ENCODE measurements at places on chromosomes 11 and 22. TPM values are rescaled to one million over a fixed set of nuclear protein-coding genes. Genes with fewer than 3 reads are reported as not detected.
A peak's percentile ranks its signal among the peaks of the same experiment; 100 is the strongest.

DNA sequence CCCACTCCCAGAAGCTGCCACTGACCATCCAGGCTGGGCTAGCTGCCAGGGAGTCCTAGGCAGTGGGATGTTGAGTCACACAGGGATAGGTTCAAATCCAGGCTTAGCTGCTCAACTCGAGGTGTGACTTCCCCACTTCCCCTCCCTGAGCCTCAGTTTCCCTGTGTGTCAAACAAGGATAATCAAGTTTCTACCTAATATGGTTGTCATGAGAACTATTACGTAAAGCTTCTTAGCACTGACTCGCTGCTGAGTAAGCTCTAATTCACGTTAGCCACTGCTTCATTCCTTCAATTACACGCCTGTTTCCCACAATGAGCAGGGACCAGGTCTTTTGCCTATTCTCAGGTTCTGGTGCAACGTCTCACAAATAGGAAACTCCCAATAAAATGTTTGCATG, 67.7 kb downstream of the SEZ6L start:
- no peak for DNase-seq
- no peaks in the 10 kb centered on the region for H3K36me3 ChIP-seq
- H3K4me3 ChIP-seq, result no peak overlapping the region
- H3K27ac ChIP-seq, result no peak overlapping the region
- H3K4me1 ChIP-seq, result peaks cover 23% of the 10 kb centered on the region

GRCh38 chr11:74009675-74010305, 905 bp upstream of the UCP3 start:
- H3K4me1 ChIP-seq, result peaks cover 12% of the 10 kb centered on the region
- no peak overlapping the region for H3K4me3 ChIP-seq
- DNase-seq, result no peak
- H3K27ac ChIP-seq, result no peak overlapping the region
- peaks cover 42% of the 10 kb centered on the region for H3K36me3 ChIP-seq

DNA sequence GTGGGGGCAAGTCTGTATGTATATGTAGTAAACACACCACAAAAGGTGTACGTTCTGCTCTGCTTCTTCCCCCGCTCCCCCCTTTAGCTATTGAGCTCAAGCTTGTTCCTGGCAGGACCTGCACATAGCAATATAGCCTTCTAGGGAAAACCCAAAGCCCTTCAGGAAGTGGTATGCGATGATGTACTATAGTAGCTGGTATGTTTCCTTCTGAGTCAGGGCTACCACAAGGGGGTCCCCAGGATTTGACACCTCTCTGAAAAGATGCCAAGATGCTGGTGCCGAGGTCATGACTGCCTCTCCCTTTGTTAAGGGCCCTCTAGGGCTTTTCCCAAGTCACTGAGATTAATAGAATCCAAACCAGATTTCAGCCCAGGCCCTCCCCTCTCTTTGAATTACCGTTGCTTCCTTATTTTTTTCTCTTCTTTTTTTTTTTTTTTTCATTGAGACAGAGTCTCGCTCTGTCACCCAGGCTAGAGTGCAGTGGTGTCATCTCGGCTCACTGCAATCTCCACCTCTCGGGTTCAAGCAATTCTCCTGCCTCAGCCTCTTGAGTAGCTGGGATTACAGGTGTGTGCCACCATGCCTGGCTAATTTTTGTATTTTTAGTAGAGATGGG, 268.4 kb downstream of the ETS1 start:
- no peak for DNase-seq
- no peaks in the 10 kb centered on the region for H3K4me1 ChIP-seq
- H3K4me3 ChIP-seq, result no peak overlapping the region
- no peaks in the 10 kb centered on the region for H3K27me3 ChIP-seq
- H3K36me3 ChIP-seq, result no peaks in the 10 kb centered on the region
- H3K27ac ChIP-seq, result no peak overlapping the region

- no peaks in the 10 kb centered on the region for H3K27me3 ChIP-seq
- H3K27ac ChIP-seq, result no peak overlapping the region
- H3K4me3 ChIP-seq, result no peak overlapping the region
- H3K36me3 ChIP-seq, result no peaks in the 10 kb centered on the region
- peaks cover 20% of the 10 kb centered on the region for H3K4me1 ChIP-seq
These were observed 84.0 kb upstream of the PICALM start for GRCh38 chr11:86152901-86153300.

GRCh38 chr11:106656646-106657045, 361.6 kb downstream of the GUCY1A2 start:
- no peaks in the 10 kb centered on the region for H3K36me3 ChIP-seq
- no peak overlapping the region for H3K4me3 ChIP-seq
- no peaks in the 10 kb centered on the region for H3K4me1 ChIP-seq
- H3K27ac ChIP-seq, result no peak overlapping the region
- DNase-seq, result no peak
- no peaks in the 10 kb centered on the region for H3K27me3 ChIP-seq

GRCh38 chr11:119688356-119688755, 40.6 kb downstream of the NECTIN1 start:
- no peaks in the 10 kb centered on the region for H3K36me3 ChIP-seq
- no peak for DNase-seq
- H3K4me3 ChIP-seq, result no peak overlapping the region
- peaks cover 75% of the 10 kb centered on the region for H3K4me1 ChIP-seq
- H3K27me3 ChIP-seq, result peaks cover 2% of the 10 kb centered on the region

DNA sequence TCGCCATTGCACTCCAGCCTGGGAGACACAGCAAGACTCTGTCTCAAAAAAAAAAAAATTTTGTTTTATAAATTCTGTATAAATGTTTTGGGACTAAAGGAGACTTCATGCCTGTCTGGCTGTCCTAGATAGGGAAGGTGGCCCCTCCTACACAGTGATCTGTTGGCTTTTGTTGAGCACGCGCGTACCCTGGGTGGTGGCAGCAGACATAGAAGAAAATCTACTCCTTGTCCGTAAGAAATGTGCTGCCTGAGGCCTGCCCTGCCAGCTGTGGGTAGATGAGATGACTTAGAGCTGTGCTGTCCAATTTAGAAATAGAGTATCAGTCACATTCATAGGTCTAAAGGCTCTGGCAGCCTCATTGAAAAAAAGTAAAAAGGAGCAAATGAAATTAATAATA, 37.0 kb downstream of the AP2A2 start:
- H3K4me3 ChIP-seq, result no peak overlapping the region
- no peak for DNase-seq
- H3K27me3 ChIP-seq, result no peaks in the 10 kb centered on the region
- H3K36me3 ChIP-seq, result peaks cover 38% of the 10 kb centered on the region
- no peaks in the 10 kb centered on the region for H3K4me1 ChIP-seq

- H3K36me3 ChIP-seq, result no peaks in the 10 kb centered on the region
- no peak overlapping the region for H3K27ac ChIP-seq
- H3K4me3 ChIP-seq, result no peak overlapping the region
- no peaks in the 10 kb centered on the region for H3K4me1 ChIP-seq
- no peak for DNase-seq
- H3K27me3 ChIP-seq, result no peaks in the 10 kb centered on the region
These were observed 66.6 kb upstream of the OPCML start for GRCh38 chr11:133598906-133599305.

DNA sequence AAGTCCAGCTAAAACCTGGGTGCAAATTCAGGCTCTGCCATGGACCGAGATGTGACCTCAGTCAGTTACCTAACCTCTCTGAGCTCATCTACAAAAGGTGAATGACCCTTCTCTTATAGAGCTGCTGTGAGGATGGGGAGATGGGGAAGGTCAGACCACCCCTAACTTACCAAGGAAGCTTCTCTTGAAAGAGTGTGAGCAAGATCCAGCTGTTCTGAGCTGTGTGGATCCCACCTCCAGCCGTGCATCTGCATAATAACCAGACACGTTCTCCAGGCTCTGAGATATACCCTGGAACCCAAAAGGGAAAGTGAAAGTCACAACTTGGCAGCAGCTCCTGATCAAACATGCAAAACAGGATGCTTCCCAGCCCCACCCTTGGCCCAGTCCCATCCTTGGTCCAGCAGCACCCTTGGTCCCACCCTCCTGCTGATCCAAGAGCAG, at the start of gene APOL3:
TSS of gene APOL3 (minus strand) at position 257 of the 444 bp plus-strand sequence. CDS start 11,700 bp downstream, outside the sequence.
- peaks cover 56% of the 10 kb centered on the region for H3K4me1 ChIP-seq
- no peaks in the 10 kb centered on the region for H3K27me3 ChIP-seq
- H3K4me3 ChIP-seq, result peak within 1 kb of the TSS; percentile 30
- DNase-seq, result peak; percentile 89
- peak within 1 kb of the TSS; percentile 78 for H3K27ac ChIP-seq

DNA sequence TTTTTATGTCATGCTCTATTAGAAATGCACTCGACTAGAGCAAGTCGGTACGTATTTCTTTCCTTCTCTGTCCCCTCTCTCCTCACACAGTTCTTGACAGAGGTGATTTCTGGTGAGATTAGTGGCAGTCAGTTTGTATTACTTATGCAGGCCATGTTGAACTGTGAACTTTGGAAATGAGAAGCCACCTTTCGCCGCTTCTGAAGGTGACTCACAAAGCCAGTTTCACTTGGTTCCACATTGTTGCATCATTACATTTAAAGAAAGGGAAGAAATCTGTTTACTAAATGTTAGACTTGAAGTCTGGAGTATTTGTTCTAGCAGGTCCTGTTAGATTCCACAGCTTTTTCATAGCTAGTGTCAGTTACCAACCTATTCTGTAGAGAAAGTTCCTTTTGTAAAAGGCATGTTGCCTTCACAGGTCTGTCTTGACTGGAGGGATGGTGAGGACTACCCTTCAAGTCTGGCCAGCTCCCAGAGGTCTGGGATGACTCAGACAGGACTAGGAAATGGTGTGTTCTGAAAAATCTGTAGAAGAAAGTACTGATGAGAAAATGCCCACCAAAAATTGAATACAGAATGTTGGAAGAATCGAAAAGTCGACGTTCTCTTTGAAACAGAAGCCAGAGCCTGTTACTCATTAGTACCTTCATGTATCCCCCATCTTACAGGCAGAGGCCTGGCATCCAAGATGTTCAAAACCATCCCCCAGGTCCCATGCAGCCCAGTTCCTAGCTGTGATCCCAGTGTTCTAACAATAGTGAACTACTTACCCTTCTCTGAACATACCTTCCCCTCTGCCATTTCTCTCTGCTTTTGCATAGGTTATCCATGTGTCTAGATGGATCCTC, 181.4 kb downstream of the DBX1 start:
- no peaks in the 10 kb centered on the region for H3K27me3 ChIP-seq
- no peak overlapping the region for H3K27ac ChIP-seq
- no peak overlapping the region for H3K4me3 ChIP-seq
- no peak for DNase-seq

DNA sequence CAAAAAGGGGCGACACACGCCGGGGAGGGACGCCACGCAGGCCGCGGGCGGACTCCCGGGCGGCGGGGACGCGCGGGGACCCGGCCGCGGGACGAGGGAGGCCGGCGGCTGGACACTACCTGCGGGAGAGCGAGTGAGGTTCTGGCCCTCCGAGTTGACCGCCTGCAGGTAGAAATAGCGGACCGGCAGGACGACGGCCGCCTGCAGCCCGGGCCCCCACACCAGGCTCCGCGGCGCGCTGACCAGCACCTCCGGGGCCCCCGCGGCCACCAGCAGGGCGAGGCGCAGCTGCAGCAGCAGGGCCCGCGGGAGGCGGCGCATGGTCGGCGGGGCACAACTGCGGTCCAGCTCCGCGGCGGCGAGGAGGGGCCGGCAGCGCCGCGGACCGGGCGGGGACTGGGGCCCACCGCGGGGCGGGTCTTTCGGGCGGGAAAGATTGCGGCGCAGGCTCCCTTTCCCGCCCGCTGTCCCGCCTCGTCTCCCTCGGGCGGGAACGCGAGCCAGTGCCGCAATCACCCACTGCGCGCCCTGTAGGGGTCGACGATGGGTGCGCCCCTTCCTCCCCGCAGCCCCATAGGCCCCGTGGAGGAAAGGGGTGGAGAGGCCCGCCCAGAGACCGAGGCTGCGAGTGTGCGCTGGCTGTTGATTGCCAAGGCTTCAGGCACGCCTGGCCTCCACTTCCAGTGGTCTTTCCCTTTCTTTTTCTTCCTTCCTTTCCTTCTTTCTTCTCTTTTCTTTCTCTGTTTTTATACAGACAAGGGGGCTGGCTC, at the start of gene POGLUT3:
TSS of gene POGLUT3 (minus strand) at position 339 of the 770 bp plus-strand sequence. CDS start at position 321, 18 bp downstream.
- H3K27me3 ChIP-seq, result no peaks in the 10 kb centered on the region
- H3K4me1 ChIP-seq, result peaks cover 7% of the 10 kb centered on the region
- peak; percentile 85 for DNase-seq
- H3K27ac ChIP-seq, result peak within 1 kb of the TSS; percentile 96

DNA sequence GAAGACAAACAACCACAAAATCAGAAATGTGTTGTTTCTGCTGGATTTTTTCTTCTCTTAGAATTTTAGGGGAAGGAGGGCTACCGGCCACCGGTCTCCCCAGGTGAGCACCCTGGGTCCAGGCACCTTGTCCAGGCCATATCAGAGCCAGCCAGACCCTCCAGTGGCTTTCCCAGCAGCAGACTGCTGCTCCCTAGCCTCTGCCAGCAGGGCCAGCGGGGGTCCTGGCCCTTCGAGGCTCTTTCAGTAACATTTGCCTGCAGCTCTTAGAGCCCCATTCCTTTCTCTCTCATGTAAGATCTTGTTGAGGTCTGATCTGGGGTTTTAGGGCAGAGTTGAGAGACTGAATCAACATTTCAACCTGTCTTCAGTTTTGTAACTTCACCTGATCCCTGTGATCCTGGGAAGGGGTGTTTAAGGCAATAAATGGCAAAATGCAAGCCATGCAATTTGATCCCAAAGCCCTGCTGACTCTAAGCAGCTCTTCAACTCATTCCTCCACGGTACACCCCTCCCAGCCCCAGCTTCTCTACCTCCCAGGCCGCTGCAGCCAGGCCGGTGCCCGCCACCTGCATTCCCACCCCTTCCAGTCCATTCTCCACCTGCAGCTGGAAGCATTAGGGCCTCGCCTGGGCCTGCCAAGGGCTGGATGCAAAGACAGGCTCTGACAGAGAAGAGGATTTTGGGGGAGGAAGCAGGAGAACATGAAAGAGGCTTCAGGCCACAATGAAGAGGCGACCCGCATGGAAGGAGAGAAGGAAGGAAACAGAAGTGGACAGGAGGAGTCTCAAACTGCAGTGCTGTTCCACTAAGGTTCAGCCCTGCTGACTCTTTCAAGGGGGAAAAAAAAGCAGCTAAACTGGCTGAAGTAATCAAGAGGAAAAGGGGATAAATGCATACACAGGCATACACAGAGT, 113.0 kb upstream of the FGF3 start:
- no peak for DNase-seq
- H3K4me1 ChIP-seq, result no peaks in the 10 kb centered on the region
- H3K4me3 ChIP-seq, result no peak overlapping the region
- H3K36me3 ChIP-seq, result no peaks in the 10 kb centered on the region
- H3K27me3 ChIP-seq, result peaks cover 31% of the 10 kb centered on the region

Gene CELSR1
- total RNA-seq, result 1.8 TPM

Gene ABCG4
- total RNA-seq, result 0.13 TPM

Gene PATE4
- total RNA-seq, result not detected

Gene TUBA8
- total RNA-seq, result 28.2 TPM

Gene TEX54
- not detected for total RNA-seq

Gene INS
- not detected for total RNA-seq

Gene SLC22A9
- total RNA-seq, result not detected

Gene P4HA3
- 3.0 TPM for total RNA-seq
